ENCODE measurements at places on chromosomes 6 and 20.

- DNase-seq, result no peak
Observed at GRCh38 chr6:32623693-32624092, 13.5 kb upstream of the HLA-DQA1 start.

DNA sequence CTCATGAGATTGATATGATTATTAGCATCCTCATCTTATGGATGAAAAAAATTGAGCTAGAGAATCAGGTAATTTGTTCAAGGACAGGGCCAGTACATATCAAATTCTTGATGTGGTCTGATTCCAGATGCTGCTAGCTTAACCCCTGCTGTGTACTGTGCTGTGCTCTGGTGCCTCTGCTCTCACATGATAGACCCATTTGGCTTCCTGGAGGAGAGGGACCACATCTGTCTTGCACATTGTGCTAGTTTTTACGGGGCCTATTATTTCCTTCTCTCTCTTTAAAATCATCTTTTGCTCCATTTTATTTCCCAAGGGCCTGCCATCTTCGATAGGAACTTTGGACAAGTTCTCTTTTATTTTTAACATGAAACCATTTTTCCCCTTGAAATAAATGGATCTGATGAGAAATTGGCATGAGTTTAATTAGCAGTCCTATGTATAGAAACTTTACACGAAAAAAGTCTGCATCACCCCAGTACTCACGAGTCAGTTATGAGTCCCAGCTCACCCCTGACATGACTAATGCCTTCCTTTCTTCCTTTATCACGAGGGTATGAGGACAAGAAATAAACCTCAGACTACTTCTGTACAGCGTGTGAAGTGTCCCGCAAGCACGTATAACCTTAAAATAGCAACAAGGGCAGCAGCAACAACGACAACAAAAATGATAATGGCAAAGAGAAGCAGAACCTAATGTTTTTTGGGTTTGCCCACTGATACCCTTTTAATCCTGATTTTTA lies 26.5 kb downstream of the CD109 start:
- peak; percentile 21 for DNase-seq

GRCh38 chr20:31706607-31707257 lies 15.9 kb downstream of the BCL2L1 start:
- DNase-seq, result no peak

GRCh38 chr6:127199470-127199869 lies 67.2 kb upstream of the RNF146 start:
- DNase-seq, result no peak

- no peak for DNase-seq
Observed at GRCh38 chr6:163373240-163373639, 41.3 kb upstream of the QKI start.

DNA sequence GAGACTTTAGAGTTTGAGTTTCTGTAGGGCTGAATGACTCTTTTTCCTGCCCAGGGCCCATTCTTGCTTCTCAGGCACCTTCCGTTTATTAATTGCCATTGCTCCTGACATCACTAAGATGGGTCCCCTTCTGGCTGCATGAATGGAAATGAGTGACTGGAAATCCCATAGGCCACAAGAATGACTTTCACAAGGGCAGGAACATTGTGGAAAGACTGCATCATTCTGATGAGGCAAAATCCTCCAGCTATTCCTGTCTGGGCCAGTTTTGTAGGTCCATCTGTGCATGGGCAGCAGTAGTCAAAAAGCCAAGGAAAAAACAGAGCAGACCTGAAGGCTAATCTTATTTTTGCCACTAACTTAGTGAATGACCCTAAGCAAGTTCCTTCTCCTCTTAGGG lies 19.3 kb downstream of the TMEM74B start:
- no peak for DNase-seq

DNA sequence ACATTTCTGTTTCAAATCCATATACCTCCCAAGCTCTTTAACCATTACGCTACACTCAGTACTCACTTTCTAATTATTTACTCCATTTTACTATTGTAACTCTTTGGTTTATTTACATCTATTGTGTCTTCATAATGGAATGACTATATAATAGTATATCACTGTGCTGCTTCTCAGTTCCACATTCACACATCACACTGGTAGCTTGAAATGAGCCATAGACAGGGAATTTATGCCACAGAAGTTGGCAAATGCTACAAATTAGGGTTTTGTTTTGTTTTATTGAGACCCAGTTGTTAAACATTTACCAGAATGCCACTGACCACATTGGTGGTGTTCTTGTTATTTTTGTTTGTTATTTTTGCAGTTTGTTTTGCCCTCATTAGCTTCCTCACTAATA lies 213.9 kb downstream of the KCNQ5 start:
- no peak for DNase-seq

DNA sequence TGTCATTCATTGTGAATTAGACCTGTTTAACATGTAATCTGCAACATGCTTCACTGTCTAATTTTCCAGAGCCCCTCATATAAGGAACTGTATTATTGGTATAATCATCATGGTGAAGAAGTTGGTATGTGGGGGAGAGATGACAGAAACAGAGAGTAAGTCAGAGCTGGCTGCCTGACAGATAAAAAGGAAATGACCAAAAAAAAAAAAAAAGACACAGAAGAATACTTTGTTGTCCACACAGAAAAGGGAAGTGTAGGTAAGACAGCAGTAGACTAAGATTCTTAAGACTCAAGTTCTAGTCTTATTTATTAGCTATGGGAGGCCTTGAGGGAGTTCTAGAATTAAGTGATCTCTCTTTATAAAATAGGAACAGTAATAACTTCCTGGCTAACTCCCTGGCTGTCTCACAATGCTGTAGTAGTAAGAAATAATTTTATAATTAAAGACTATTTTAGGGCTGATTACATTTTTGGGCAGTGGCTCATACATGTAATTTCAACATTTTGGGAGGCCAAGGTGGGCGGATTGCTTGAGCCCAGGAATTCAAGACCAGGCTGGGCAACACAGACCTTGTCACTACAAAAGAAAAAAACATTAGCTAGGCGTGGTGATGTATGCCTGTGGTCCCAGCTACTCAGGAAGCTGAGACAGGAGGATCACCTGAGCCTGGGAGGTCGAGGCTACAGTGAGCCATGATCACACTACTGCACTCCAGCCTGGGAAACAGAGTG lies 102.5 kb downstream of the PRL start:
- DNase-seq, result peak; percentile 10

DNA sequence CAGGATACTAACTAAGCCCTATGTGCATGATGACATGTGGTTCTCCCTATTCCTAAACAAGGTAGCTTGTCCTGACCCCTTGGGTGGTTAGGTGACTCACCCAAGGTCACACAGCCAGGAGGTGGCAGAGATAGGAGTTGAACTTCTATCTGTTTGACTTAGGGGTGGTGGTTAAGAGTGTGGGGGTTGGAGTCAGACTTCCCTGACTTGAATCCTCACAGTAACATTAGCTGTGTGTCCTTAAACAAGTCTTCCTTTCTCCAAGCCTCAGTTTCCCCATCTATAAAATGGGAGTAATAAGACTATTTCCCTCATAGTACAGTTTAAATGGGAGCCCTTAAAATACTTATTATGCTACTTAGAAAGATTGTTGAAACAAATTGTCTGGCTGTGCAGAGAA lies 21.9 kb downstream of the SLC12A5 start:
- no peak for DNase-seq

GRCh38 chr20:61251529-61252393 lies at the start of gene CDH4:
CDH4 (plus strand) TSS chr20:61252261.
- no peak for DNase-seq

DNA sequence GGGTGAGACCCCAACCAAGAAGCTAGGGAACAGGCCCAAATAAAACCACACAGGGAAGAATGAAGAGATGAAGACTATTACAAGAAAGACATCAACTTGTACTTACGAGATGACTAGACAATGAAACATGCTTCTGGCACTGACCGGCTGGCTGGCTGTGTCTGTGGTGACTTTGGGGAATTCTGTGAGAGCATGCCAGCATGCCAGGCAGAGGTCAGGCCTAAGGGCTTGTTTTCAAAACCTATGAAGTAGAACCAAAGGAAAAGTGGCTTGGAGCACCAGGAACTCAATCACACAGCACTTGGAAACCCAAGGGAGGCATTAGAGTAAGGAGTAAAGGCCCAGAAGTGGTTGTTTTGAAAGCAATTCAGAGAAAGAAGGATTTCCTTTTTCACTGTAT lies 28.4 kb upstream of the GSTA3 start:
- no peak for DNase-seq

DNA sequence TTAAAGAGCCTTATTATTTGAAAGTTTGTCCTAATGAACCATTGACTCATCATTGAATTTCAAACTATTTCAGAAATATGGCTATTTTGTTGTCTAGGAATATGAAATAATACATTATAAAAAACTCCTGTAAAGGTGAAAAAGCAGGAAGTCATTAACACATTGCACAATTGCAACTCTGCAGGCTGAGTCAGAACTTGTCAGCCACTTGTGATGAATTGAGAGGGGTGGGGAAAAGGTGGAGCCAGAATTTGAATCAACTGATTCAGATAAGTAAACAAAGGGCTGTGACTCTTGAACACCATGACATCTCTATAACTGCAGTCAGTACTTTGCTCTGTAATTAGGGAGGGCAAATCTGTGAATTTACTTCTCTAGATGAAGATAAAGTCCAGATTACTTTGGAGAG lies 6.0 kb downstream of the C6orf141 start:
- no peak for DNase-seq

GRCh38 chr6:137240168-137240567 lies 21.0 kb upstream of the IFNGR1 start:
- DNase-seq, result peak; percentile 48

- DNase-seq, result no peak
Observed at GRCh38 chr6:111307275-111307858, 175.7 kb downstream of the REV3L start.
